ENCODE measurements at places on chromosomes 3 and 15.

- DNase-seq: no peak
Measured at GRCh38 chr3:46469680-46470357, 5.1 kb upstream of the LTF start.

GRCh38 chr3:149384911-149385321 lies 7.5 kb upstream of the TM4SF1 start:
- no peak for DNase-seq

DNA sequence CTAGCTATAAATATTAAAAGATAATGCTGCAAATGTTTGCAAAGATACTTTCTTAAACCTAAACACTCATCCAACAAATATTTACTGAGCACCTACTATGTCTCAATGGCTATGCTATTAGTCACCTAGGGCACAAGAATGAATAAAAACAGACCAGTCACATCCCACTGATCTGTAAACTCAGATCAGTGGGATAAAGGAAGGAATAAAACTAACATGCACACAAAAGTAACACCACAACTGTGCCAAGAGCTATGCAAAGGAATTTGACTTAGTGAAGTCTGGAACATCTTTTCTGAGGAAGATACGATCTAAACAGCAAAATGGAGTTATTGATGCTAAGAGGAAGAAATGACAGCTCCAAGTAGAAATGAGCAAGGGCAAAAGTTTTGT lies 56.6 kb downstream of the CBLB start:
- DNase-seq: no peak

- DNase-seq: no peak
Measured at GRCh38 chr3:43185274-43185982, 79.5 kb upstream of the POMGNT2 start.

DNA sequence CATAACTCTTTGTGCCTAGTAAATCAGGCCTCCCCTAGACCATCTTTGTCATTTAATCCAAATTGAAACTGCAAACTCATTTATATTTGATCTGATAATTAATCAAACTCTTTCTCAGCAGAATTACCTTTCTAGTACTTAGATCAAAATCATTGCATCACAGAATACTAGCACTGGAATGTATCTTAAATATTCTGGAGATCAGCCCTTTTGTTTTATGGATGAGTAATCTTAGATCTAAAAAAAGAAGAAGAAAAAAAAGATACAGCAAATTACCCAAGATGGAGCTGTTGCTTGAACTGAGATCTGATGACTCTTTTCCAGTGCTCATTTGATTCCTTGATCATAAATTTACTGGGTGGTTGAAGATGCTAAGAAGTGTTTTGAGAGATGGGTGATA lies 47.9 kb downstream of the NAALADL2 start:
- DNase-seq: no peak
